ENCODE measurements at places on chromosomes 4 and X.

- no peak for DNase-seq
Observed at GRCh38 chr4:30839583-30840520, 119.7 kb downstream of the PCDH7 start.

GRCh38 chr4:2284161-2284933, 22.4 kb upstream of the MXD4 start:
- no peak for DNase-seq

GRCh38 chr4:158170691-158171561, 1.9 kb downstream of the GASK1B start:
- peak; percentile 7 for DNase-seq

DNA sequence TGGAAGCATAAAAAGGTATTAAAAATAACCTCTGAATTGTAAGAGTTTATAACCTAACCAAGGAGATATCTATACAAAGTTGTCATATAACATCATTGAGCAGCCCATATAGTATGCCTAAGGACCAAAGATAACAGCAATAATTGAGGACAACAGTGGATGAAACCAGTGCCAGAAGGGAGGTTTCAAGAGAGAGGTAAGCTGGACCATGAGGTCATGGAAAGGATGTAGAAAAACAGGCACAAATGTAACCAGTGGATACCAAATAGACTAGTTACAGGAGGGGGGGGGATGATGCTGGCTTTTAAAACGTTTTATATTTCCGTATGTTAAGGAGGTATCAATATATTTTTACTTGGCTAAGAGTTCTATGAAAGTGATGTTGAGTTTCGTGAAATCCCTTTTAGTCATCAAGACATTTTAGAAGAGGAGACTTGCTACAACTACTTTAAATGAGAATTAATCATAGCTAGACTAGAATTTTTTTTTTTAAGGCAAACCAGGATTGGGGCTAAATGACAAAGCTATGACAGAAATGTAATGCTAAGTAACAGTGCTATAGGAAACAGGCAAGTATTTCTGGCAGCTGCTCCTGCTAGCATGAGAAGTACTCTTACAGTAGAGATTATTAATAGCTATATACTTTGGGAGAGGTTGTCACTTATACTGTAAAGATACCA, 161.1 kb downstream of the FBXW7 start:
- no peak for DNase-seq

- no peak for DNase-seq
Observed at GRCh38 chrX:48649102-48649501, 34.5 kb upstream of the WAS start.

DNA sequence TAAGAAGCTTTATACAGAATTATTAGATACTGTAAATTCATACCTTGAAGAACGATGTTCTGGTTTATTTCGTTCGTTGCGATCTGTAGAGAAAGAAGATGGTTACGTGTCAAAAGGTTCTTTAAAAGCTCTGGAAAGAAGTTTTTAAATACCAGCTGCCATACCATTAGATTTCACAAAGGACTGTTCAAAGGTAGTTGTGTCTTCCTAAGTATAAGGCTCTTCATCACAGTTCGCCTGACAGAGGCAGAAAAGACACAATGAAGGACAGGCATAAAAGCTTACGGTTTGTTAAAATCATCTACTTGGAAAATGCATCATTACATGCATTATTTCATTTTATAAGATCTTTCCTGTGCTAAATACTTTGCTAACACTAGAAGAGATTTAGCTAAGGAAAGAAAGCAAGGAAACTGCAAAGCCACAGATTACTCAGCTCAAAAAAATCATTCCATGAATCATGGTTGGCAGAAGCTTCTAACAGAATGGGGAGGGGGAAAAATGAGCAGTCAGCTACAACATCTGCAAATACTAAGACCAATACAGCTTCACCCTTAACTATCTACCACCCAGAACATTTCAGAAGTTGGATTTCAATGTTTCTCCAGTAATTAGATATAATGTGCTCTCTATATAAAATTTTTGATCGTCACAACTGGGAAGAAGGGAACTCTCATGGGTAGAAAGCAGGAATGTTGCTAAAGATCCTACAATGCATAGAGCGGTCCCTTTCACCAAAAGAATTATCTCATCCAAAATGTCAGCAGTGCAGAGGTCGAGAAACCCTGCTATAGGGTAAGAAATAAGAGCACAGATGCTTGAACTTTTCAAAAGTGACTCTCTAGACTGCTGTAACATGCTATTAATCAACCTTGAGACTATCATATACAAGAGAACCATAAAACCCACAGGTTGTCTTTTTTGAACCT, 50.7 kb upstream of the PRSS48 start:
- no peak for DNase-seq

DNA sequence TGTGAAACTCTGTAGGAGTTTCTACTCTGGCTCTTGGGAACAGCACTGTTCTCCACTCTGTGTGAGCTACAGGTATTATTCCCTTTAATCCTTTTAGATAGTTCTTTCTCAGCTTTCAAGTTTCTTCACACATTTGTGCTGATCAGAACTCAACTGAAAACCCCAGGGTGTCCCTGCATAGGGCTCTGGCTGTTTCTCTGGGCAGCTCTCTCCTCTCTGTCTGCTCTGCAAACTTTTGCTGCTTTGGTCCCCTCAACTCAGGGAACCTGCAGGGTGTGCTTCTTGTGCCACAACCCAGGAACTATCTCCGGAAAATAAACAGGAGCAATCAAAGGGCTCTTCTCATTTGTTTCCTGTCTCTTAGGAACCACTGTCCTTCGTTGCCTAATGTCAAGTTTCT, 196.6 kb upstream of the GABRA2 start:
- DNase-seq = no peak

- DNase-seq = no peak
Observed at GRCh38 chrX:44765556-44765955, 78.3 kb upstream of the DUSP21 start.

DNA sequence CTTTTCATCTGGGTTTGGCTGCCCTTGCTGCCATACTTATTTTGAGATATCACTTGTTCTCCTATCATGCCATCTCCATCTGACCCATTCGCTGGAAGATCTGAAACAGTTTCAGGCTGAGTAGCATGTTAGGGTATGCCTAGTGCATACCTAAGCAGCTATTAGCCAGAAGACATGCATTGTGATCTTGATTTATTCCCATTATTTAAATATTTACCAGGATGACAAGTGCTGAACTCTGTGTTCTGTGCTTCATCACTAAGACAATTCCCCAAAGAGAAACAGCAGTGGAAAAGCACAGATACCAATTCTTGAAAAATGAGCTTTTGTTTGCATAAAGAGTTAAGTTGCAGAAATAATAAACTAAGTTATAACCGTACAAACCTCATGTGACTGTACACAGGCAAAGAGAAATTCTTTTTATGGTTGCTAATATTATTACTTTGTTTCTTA, 271.0 kb upstream of the ARSJ start:
- DNase-seq = no peak

DNA sequence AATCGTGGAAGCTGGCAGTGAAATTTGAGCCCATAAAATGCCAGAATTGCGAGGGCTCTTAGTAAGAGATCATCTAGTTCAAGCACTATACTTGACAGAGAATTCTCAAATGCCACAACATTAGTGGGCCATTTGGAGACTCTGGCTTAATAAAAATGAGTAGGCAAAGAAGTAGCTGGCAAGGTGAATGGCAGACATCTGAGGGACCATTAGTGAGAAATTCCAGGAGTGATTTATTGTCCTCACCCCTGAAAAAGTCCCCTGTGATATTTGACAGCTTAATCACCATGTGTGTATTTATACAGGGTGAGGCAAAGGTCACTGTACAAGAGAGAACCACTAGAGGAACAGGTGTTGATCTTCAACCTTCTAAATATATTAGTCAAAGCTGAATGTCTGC, 207.5 kb downstream of the CHRDL1 start:
- no peak for DNase-seq

- DNase-seq = peak; percentile 10
Observed at GRCh38 chr4:140195806-140196205, 41.8 kb upstream of the MAML3 start.

DNA sequence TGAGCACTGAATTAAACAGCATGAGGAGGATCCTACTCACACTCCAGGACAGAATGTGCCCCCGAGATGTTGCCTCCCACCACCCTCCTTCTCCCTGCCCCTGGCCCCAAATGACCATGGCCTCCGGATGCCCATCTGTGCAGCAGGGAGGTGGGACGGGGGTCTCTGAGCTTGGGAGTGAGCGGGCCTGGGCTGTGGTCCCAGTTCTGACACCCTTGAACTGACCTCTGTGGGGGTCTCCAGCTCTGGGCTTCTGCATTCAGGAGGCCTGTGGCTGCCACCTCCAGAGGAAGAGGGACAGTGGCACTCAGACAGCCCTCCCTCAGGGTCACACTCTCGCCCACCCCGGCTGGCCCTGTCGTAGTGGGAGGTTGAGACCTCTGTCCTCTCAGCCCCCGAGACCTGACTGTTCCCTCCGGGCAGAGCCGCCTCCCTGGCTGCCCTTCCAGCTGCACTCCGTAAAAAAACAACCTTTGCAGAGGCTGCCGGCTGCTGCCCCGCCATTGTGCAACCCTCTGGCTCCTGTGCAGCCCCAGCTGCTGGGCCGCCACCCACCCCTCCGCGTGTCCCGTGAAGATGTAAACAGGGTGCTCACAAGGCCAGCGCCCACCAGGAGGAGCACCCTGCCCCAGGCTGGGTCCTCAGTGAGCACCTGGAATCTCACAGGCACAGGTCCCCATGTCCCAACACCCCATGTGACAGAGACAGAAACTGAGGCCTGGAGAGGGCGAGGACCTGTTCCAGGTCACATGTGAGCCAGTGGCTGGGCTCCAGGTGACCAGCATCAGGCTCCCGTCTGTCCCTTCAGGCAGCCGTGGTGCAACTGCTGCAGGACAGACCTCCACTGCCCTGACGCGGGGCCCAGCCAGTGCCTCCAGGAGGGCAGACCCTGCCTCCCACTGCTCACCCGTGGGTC, 39.6 kb downstream of the HTRA3 start:
- no peak for DNase-seq

GRCh38 chr4:99234331-99235010, 15.4 kb upstream of the ADH6 start:
- DNase-seq = no peak

DNA sequence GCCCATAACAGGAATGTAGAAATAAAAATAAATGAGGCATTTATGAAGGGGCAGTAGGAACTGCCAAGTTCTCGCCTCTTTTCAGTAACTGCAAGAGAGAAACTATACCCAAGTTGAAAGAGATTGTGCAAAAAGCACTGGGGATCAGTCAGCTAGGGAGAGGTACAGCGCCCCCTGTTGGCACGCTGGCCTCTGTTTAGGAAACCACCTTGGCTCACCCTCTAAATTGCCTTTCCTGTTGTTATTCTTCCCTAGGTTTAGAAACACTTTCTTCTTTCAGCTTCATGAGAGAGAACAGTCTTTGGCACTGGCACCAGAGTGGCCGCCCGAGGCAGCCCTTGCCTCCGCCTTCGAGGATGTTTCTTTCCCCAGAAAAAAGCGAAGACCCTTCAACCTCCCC, 348.5 kb downstream of the MID1IP1 start:
- DNase-seq = peak; percentile 81

DNA sequence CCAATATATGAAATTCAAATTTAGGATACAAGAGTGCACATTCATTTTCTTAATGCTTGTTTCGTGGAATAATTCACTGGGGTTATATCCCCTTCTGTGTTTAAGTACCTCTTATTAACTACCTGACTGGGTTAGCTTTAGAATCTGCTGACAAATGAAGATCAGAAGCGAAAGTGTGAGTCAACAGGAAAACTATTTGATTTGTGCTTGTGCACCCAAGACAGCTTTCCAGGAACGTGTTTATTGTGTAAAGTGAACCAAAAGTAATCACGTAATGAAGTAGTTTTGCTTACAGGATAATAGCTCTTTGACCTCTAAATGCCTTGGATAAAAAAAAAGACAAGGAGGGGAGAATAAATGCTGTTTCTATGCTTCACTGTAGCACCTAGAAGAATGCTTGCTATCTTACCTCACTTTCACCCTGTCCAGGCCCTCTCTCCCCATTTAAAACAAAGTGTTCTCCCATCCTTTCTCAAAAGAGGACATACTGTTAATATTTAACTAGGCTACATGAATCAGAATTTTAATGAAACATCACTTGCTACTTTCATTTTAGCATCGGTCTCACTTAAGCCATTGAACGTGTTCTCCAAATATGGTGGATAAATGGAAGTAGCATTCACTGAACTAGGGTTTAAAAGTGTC, 141.9 kb downstream of the THOC2 start:
- peak; percentile 59 for DNase-seq

- no peak for DNase-seq
Observed at GRCh38 chr4:174752026-174752425, 77.0 kb downstream of the GLRA3 start.

GRCh38 chrX:8504451-8504850, 39.8 kb downstream of the VCX3B start:
- DNase-seq = no peak

DNA sequence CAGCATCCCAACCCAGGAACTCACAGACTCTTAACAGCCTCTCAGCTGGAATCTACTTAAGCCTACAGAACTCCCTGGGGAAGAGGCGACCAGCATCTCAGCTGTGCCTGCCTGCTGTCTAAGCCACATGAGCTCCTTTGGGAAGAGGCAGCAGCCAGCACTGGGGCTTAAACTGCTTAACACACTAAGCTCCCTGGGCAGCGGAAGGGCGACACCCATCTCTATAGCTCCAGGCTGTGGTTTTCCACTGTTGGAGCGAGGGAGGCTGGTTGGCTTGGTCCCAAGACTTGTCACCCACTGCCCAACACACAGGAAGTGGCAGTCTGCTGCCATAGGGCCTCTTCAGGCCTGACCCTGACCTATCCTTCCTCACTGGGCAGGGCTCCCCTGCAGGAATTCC, 1544.1 kb upstream of the ADGRL3 start:
- no peak for DNase-seq

GRCh38 chr4:145099653-145100052, 1.5 kb downstream of the ABCE1 start:
- DNase-seq = peak; percentile 7

DNA sequence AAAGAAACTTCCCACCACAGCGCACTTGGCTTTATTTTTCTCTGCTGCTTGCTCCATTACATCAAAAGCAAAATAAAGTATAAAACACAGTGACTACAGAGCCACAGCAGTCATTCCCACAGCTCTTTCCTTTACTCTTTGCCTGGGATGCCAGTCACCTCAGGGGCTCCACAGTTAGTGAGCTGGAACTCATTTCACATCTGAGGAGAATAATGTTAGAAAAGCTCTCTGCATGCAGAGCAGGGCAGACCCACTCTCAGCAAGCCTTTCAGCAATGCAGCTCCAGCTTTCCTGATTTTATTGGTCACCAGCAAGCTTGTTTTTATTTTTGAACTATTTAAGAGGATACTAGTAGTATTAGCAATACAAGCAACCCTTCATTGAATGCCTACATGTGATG, 13.8 kb downstream of the GRXCR1 start:
- DNase-seq = no peak

DNA sequence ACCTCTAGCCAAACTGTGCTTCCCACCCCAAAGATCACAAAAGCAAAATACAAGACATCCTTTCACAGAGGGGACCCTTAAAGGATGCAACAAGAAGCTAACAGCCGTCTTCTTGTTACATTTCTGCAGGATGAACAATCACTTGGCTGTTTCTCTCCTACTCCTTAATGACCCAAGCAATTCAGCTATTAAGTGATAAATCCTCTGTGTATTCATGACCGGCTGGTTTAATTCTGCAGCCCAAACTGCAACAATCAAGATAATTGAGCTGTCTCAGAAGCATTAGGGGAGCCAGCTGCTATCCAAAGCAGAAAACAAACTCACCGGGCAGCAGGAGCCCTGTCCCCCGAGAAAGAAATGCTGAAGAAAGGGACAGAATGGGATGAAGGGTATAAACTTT, 85.9 kb upstream of the ACSL4 start:
- no peak for DNase-seq

Measured in RPMI8226 (cell line).